ENCODE measurements at places on chromosomes 12 and 14.

DNA sequence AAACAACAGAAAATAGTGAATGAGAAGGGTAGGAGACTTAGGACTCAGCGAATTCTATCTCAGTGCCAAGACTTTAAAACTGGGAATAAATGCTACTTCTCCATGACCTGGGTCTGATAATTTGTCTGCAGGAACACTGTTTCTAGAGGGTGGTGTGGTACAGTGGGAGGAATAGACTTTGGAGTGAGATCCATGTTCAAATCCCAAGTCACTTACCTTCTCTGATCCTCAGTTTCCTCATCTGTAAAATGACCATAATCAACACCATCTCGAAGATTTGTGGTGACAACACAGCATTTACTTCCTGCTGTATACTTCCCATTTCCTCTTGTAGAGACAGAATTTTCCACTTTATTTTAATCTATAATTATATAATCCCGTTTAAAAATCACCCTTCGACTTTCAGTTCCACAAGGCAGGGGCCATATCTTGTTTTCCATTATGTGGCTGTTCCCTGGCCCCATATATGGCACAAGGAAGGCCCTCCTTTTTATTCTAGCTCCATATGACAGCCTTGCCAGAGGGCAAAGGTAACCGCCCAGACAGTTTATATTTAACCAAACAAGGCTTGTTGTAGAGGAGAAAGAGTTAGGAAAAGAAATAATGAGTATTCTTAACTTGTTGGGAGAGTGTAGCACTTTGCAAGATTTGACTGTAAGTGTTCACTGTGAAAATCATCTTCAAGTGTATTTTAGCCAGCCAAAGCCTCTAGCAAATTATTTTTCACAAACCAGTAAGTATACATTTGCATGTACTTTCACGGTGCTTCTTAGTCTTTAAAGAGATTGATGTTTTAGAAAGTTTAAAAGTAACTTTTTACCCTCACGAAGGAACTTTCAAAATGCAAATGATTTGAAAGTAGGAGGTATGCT lies 243.1 kb downstream of the AKAP6 start:
- DNase-seq: no peak

GRCh38 chr14:101499513-101499912 lies 61.8 kb upstream of the DIO3 start:
- no peak for DNase-seq

DNA sequence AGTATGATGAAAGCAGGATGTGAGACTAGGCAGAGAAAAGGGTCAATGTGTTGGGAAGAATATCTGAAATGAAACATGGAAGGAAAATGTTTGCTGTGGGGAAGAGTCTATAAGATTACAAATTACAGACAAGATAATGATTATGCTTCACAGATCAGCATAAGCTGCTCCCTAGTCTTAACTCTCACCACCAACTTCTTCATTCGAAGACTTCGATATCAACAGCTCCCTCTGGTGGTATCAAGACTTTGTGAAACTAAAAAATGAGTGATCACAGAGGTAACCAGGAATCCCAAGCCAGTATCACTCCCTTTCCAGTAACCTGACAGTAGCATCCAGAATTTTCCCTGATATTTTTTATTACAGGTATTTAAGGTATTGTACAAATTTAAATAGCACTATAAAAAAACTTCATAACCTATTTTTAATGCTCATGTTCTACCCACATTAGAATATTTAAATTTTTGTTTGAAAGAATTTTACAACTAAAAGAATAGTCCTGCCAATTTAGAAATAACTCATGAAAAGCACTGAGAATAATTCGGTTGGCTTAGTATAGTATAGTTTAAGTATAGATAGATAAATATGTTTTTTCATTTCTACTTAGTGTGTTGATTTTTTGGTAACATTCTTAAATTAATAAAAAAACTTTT lies 84.4 kb downstream of the C2CD5 start:
- no peak for DNase-seq

DNA sequence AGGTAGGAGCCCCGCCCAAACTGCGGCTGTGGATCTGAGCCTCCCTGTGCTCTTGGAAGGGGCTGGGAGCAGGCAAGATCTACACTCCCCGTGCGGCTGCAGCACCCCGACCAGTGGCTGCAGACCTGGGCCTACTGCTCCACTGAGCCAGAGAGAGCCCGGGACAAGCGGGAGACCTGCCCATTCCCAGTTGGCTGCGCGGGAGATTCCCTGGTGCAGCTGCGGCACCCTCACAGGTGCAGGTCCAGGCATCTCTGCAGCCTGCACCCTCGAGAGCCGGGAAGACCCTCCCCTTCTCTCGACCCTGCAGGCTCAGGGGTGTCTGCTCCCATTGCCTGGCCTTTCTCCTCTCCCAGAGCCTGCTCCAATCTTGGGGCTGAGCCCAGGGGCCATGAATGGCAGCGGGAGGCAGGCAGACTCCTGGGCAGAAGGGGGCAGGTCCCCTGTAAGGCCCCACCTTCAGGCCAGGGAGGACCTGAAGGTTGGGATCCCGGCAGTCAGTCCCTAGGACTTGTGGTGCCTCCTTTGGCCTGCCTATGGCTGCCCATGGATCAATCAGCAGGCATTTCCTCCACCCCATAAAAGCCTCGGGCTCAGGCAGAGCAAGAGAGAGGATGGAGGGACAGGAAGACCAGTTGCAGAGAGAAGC lies 8.8 kb upstream of the A2M start:
- no peak for DNase-seq

DNA sequence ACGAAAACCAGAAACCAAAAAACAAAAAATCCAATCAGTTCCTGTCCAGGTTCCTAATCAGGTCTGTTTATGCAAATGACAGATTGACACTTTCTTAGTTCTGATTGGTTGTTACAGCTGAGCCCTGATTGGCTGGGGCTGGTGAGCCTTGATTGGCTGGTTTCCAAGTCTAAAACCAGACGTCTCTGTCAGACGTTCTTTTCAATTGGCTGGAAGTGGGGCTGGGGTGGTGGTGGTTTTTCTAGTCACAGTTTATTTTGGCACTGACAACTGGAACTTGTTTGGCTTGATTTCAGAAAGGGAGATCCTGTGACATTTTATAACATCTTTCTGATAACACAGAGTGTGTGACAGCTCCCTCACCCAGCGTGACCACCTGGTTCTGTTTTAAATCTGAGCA lies 36.1 kb upstream of the PRICKLE1 start:
- DNase-seq: no peak

DNA sequence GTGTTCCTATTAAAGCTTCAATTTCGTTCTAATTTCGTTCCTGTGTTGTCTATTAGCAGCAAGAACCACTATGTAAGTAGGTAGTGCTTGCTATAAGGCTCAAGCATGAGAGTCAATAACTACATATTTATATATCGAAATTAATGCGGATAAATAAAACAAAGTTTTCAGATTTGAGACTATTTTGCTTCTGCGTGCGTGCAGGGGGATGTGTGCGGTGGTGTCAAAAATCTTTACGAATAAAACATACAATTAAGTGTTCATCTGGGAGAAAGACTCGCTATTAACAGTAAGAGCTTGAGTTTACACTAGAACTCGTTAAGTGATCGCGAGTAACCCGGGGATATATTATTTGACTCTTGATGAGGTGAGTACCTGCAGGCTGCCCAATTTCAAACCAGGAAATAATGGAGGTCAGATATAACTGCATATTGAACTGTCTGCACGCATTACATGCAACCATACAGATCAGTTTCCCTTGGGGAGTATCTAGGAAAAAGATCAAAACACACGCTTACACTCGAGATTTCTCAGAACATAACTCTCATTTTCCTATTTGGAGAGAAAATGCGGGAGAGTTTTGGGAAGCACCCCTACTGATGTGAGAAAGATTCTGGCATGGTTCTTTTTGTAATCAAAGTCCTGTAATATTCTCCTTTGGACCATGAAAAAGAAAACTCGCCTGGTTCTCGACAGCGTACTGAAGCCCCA lies 813 bp downstream of the TWF1 start:
- no peak for DNase-seq

- DNase-seq: no peak
These were observed 19.4 kb downstream of the PPP1R36 start for GRCh38 chr14:64569138-64569631.

- DNase-seq: no peak
These were observed 121.8 kb downstream of the TBC1D30 start for GRCh38 chr12:64946132-64946829.

DNA sequence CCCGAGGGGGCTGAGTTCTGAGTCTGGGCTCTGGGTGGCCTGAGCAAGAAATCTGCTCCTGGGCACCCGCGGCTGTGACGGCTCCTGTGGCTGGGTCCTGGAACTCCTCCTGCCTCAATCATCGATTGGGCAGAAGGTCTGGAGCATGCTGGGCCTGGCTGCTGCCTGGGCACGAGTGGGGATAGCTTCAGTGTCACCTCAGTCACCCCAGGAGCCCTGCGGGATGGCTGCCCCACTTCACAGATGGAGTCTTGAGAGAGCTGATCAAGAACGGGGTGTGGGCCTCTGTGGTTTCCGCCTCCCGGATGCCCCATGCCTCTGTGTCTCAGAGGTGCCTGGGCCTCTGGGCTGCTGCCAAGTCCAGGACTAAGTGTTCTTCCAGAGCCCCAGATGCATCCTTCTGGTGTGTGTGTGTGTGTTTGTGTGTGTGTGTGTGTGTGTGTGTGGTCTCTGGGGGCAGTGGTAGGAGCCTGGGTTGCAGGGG lies 185.6 kb upstream of the C14orf180 start:
- peak; percentile 50 for DNase-seq

GRCh38 chr12:85796001-85796400 lies 40.2 kb downstream of the RASSF9 start:
- no peak for DNase-seq

- no peak for DNase-seq
These were observed 133.7 kb upstream of the DCN start for GRCh38 chr12:91316161-91316906.

DNA sequence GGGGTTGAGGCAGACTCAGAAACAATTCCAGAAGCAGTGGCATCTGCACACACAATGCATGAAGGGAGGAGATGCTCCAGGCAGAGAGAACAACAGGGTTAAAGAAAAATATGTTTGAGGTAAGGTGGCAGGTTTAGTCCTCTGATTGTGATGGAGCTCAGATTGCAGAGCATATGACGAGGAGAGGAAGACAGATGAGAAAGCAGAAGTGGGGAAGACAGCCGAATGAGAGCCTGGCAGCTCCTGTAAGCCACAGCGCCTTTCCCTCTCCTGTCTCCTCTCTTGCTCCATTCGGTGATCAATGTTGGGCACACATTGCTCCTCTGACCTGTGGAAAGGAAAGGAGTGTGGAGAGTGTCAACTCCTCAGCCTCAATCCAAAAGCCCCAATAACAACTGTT lies 372.2 kb downstream of the GXYLT1 start:
- no peak for DNase-seq
